Stimulated activated CD8-positive, alpha-beta memory T cell treated with anti-CD3 and anti-CD28 coated beads, Interleukin-7, amount 100 ng/mL, for 4 hours (primary cell): ENCODE measurements at places on chromosomes 11 and 22.
A peak's percentile ranks its signal among the peaks of the same experiment; 100 is the strongest.

DNA sequence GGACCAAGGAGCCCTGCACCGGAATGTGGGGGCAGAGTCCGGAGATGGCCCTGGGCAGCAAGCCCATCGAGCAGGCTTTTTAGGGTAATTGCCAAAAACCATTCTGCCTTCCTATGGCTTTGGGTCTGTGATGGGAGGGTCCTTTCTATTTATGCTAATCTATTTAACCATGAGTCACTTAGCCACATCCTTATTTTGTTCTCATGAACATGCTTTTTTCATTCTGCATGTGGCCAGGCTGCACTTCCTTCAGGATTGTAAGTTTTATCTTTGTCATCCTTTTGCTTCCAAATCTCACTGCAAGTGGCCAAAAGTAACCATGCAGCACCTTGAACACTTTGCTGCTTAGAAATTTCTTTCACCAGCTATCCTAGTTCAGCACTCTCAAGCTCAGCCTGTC is 88.3 kb downstream of the EFCAB6 start:
- no peak for DNase-seq

DNA sequence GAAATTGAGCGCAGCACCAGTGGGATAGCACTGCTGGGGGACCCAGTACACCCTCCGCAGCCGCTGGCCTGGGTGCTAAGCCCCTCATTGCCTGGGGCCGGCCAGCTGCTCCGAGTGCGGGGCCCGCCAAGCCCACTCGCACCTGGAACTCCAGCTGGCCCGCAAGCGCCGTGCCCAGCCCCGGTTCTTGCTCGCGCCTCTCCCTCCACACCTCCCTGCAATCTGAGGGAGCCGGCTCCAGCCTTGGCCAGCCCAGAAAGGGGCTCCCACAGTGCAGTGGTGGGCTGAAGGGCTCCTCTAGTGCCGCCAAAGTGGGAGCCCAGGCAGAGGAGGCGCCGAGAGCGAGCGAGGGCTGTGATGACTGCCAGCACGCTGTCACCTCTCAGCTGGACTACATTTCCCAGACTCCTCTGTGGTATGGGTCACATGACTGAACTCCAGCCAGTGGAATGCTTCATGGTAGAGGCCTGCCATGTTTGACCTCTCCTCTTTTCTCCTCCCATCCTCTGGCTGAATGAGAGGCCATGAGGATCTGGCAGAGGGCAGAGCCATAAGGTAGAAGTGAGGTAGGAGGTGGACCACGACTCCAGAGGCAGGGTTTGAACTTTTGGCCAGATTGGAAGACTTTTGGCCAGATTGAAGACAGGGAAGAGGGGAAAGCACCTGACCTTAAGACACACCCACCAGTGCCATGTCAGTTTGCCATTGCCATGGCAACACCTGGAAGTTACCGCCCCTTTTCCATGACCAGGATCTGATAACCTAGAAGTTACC is 6.2 kb downstream of the MRGPRD start:
- DNase-seq = no peak

DNA sequence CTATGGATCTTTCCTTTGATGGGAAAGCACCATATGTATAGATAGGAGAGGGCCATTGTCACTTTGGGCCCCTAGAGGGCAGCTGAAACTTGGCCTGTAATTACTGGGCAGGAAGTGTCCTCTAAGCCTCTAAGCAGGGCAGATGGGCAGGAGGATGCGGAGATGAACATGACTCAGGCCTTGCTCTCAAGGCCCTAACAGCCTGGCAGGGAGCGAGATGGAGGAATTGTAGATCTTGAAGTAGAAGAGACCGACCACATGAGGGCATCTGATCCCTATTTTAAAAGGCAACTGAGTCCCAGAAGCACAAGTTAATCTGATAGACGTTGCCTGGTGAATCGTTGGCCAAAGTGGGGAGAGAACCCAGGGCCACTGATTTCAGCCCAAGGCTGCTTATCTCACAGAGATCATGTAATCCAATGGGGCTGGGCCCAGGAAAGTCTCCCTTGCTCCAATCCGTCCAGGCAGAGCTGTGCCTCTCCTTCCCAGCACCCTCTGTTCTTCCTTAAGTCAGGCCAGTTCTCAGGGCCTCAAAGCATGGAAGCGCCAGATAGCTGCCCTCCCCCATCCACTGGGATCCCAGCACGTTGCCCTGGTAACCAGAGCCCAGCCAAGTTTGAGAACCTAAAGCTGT is 2.5 kb upstream of the SEPTIN3 start:
- DNase-seq = no peak

DNA sequence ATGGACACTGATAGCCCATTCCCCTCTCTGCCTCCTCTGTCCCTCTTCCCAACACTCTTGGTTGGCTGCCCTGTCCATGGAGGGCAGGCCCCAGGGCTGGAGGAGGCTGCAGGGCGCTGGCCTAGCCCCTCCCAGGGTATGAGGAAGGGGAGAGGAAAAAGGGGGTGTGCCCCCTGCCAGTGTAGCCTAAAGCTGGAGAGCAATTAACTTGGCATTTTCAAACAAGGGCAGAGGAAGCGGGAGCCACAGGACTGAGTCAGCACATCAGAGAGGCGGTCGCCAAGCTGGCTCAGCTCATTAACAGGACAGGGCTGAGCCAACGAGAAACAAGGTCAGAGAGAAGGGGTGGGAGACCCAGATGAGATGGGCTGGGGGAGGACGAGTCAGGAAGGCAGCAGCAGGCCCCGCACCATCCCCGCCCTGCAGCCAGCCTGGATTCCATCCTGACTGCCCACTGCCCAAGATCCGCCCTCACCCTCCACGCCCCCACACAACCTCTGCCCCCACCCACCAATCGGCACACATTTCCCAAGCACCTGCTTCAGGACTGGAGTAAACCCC is 76.3 kb downstream of the BUD13 start:
- DNase-seq = no peak

- no peak for DNase-seq
These were observed 25.5 kb upstream of the CECR2 start for GRCh38 chr22:17343766-17344165.

- no peak for DNase-seq
These were observed 12.8 kb upstream of the MUC15 start for GRCh38 chr11:26584818-26585217.

- no peak for DNase-seq
These were observed 43.0 kb upstream of the WT1 start for GRCh38 chr11:32478277-32478731.

- DNase-seq = no peak
These were observed 689.4 kb downstream of the JRKL start for GRCh38 chr11:97079244-97079643.

DNA sequence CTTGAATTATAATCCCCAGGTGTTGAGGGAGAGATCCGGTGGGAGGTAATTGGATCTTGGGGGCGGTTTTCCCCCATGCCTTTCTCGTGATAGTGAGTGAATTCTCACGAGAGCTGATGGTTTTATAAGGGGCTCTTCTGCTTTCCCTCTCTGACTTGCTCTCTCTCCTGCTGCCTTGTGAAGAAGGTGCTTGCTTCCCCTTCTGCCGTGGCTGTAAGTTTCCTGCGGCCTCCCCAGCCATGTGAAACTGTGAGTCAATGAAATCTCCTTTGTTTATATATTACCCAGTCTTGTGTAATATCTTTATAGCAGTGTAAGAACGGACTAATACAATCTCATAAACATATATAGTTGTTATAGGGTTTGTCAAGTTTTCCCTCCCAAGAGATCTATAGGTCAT is 32.8 kb downstream of the KCNE3 start:
- no peak for DNase-seq

- peak; percentile 51 for DNase-seq
These were observed 90.5 kb downstream of the UBASH3B start for GRCh38 chr11:122746050-122746478.

DNA sequence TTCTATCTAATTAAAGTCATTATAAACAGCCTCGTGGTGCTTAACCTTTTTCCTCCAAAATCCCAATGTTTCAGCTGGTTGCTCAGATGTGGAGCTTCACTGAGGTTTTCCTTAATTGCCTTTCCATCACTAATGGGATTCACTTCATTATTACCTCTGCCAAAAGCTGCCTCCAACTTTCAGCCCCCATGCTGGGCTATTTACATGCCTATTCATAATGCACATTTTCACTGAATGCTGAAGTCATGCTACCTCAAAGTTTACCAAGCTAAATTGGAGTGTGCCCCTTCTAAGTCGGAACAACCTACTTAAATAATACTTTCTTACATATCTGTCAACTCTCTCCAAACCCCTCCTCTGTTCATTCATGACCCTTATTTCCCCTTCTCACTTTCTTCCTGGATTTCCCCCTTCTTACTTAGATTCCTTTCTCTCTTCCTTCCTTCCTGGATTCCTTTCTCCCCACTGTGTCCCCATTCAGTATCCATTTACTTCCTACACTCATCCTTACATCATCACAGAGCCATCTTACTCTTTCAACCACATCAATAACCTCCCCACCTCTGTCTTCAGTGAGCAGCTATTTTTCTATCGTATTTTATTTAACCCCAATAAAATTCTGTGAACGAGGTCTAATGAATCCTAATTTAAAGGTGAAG is 887.3 kb upstream of the TENM4 start:
- DNase-seq = no peak

- DNase-seq = no peak
These were observed 1862.4 kb upstream of the RAG2 start for GRCh38 chr11:38460429-38460828.

- DNase-seq = no peak
These were observed 12.4 kb downstream of the TRIM6 start for GRCh38 chr11:5608808-5609207.

GRCh38 chr22:46121079-46121478 is 29.2 kb upstream of the PPARA start:
- no peak for DNase-seq

- no peak for DNase-seq
These were observed 18.0 kb upstream of the JHY start for GRCh38 chr11:122864386-122865115.

DNA sequence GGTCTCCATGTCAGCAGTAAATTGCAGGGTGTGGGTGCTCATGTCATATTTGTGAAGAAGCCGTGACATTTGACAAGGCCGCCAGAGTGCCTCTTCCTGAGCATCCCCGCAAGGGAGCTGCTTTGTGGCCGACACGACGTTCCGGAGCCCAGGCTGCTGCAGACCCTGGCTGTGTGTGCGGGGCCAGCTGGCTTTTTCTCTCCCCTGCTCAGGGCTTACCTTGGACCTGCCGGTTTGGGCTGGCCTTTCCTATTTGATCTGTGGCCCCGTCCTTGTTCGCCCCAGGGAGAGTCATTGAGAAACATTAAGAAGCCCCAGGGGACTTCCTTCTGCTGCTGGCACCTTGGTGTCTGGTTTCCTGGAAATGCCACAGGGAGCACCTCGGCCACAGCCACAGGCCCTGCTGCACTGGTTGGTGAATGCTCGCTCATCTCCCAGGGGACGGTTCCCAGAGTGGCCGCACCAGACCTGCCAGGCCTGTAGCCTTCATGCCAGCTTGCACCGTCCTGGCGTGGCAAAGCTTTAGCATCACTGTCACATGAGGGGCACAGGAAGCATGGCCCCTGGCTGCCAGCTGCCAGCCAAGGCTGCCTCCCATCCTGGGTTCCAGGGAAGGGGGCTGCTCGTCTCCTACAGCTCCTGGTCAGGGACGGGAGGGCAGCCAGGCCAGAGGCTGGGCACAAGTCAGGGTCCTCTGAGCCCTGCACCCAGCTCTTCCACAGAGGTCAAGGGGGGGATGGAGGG is 5.4 kb downstream of the GRK2 start:
- peak; percentile 53 for DNase-seq

- DNase-seq = no peak
These were observed 45.3 kb downstream of the CADM1 start for GRCh38 chr11:115458877-115459276.

- no peak for DNase-seq
These were observed 19.2 kb downstream of the GLYATL1 start for GRCh38 chr11:58958500-58958899.

- DNase-seq = no peak
These were observed 1167.3 kb downstream of the TBC1D22A start for GRCh38 chr22:47929646-47930185.

DNA sequence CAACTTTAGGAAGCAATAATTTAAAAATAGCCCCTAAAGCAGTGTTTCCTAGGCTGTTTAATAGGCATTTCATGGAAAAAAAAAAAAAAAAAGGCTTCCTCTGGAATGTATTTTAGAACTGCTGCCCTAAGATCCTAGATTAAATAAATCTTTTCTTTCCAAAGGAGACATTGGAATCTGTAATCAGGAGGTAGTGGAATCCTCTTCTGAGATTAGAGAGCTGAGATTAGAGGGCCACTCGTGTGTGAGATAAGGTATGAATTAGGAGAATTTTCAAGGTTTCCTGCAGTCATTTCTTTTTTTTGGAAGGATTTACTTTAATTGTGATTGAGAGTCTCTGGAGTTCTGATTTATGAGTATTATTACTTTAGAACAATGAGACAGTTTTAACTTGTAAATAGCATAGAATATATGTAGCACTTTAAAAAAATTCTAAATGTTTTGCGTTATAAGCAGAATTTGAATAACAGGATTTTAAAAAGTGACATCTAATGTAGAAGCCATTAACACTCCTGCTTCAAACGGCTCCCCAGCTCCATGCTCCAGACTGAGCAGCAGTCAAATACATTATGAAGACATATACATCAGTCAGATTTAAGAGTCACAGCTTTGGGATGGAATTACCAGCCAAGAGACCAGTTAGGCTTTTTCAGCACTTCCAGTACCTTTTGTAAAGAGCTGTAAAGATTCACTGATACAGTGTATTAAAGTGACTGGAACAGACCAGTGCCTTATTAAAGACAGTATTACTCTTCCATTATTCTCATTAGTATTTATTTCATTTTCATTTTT is 5.0 kb downstream of the EED start:
- DNase-seq = no peak
